A673 (cell line): ENCODE measurements at places on chromosomes 1 and 21.

GRCh38 chr1:2411801-2412394 is 466 bp downstream of the PEX10 start:
- DNase-seq: no peak

DNA sequence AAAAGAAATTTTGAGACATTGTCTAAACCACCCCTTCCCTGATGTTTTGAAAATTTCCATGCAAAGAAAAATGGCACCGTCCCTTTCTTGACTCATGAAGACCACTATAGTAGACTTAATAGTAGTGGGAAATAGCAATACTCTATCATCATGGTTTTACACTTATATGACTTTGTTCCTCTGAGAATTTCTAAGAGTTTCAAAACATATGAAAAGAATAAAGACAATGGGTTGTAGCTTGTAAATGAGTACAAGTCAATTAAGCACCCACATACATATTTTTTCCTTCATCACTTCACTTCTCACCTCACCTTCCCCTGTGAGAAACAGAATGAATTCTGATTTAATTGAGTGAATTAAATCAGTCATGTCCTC is 151.7 kb downstream of the LYPLAL1 start:
- no peak for DNase-seq

- no peak for DNase-seq
Measured at GRCh38 chr1:186617926-186618325, 62.3 kb downstream of the PTGS2 start.

GRCh38 chr1:23103001-23103889 is 65.4 kb downstream of the LUZP1 start:
- peak; percentile 69 for DNase-seq

- peak; percentile 10 for DNase-seq
Measured at GRCh38 chr21:41648591-41649031, 118.2 kb downstream of the RIPK4 start.

- DNase-seq: peak; percentile 80
Measured at GRCh38 chr1:145425436-145426029, at the start of gene NBPF20. Gene NBPF20 (minus strand): TSS chr1:145425603. CDS start chr1:145405272, 20,331 bp downstream.

GRCh38 chr1:206778031-206778430 is 5.7 kb upstream of the IL10 start:
- DNase-seq: no peak

- DNase-seq: no peak
Measured at GRCh38 chr21:37374027-37374426, 7.5 kb downstream of the DYRK1A start.

DNA sequence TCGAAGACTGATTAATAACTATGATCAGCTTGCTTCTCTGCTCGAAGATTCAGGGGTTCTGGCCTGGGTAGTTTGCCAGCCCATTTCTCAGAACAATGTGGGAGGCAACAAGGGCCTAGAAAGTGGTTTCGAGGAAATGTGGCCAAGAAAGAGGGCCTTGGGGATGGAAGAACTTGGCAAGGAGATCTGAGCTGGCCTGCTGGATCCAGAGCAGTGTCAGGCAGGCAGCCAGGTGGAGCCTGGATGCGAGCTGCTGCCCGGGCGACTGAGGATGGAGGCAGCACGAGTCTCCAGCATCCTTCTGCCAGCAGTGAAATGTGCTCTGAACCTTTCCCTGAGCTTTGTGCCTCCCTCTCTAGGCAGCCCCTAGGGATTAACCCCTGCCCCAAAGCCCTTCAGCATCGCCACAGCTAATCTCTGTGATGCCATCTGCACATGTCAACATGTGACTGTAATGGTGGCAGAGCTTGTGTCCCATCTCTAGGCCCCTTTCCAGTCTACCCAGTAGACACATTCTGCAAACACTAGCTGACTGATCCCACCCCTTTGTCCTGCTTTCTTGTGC is 61.0 kb upstream of the NEK2 start:
- no peak for DNase-seq

DNA sequence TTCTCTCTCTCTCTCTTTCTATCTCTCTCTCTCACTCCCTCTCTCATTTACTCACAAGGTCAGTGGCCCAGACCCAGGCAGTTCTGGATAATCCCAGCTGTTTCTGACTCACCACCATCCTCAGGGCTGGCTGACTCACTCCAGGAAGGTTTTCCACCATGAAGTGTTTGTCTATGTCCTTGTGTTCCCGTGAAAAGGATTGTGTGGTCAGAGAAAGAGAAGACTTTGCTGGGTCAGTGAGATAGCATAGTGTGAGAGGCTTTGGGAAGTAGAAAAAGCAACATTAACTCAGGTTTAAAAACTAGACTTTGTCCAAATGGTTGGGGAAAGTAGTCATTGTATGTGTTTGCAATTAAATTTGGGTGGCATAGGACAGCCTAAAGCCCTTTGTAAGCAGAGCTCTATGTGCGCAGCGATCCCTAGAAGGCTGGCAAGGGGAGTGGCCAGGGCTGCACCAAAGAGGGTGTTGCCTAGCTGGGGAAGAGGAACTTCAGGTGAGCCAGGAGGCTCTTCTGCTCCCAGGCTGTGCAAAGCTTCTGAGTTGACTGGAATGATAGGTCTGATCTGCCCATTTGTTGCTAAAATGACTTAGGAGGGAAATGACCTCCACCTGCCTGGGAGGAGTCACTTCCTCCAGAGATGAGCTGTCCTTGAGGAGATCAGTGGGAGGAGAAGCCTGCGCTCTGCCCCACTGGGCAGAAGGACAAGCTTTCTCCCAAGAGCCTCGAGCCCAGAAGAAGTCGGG is 4.9 kb upstream of the CAPN2 start:
- DNase-seq: peak; percentile 53

GRCh38 chr1:22412932-22413727 is 38.5 kb upstream of the ZBTB40 start:
- no peak for DNase-seq

DNA sequence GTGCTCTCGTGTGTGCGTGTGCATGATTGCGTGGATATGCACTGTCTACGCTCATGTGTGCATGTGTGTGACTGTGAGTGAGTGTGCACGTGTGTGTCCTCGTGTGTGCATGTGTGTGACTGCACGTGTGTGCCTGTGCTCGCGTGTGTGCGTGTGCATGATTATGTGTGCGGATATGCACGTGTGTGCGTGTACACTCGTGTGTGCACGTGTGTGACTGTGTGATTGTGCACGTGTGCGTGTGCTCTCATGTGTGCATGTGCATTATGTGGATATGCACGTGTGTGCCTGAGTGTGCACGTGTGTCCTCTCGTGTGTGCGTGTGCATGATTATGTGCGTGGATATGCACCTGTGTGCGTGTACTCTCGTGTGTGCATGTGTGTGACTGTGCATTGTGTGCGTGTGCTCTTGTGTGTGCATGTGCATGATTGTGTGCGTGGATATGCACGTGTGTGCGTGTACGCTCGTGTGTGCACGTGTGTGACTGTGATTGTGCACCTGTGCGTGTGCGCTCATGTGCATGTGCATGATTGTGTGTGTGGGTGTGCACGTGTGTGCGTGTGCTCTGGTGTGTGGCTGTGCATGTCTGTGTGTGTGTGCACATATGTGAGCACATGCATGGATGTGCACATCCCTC is 2.2 kb downstream of the MMEL1 start:
- DNase-seq: no peak

DNA sequence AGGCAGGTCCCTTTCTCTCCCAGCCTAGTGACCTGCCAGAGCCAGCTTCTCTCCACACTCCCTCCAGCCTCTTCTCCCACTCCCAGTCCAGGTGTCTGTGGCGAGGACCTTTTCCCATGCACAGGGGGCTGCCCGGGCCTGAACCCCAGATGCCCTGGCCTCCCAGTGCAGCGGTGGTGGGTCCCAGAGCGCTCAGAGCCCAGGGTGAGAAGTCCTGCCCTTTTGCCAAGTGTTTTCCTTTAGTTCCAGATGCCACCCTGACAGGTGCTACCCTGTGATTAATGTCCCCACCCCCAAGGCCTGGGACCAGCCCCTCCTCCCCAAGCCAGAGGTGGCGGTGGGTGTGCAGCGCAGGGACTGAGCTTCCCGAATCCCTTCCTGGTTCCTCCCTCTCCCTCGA is 90.4 kb downstream of the PAX7 start:
- no peak for DNase-seq

DNA sequence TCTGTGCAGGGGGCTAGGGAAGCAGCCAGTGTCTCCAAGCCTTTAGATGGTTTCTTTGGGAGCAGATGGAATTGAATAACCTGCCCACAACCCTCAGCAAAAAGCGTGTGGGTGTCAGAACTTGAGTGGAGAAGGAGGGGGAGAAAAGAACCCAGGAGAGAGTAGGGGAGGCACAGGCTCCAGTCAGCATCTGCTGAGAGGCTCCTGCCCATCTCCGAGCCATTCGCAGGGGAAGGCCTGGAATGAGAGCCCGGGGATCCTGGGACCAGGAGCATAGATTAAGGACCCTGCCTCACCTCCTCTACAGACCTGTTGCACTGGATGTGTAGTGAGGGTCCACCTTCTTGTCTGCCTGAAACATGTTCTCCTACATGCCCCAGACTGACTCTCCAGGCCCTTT is 16.3 kb downstream of the TMEM81 start:
- DNase-seq: no peak

- DNase-seq: no peak
Measured at GRCh38 chr21:32533053-32533452, 52.3 kb downstream of the TCP10L start.

DNA sequence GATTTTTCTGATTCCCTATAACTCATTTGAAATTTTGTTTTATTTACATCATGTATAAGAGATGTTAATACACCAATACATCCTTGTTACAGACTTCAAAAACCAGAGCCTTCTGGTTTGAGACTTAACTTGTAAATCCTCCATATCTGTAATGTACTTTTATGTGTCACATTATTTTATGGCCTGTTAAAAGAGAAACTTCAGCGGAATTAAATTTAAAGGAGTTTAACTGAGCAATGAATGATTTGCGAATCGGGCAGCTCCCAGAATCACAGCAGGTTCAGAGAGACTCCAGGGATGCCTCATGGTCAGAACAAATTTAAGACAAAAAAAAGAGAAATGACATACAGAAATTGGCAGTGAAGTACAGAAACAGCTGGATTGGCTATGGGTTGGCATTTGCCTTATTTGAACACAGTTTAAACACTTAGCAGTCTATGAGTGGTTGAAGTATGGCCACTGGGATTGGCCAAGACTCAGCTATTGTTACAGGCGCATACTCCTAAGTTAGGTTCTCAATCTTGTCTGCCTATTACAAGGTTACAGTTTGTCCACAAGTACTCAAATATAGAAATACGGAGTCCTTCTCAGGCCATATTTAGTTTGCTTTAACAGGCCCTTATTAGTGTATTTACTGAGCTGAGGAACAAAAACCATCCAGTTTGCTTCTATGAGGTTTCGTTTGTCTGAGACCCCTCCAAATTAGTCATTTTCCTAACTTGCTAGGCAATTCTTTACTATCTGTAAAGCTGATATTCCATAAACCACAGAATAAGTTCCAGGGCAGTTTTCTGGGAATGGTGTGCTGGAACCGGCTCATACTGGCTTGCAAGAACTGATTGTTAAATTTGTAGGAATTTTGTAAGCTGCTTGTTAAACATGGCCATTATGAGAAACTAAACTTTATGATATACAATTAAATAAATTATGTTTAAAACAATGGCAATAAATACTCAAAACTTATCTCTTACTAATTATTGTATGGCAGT is 56.2 kb upstream of the WDR26 start:
- DNase-seq: no peak

DNA sequence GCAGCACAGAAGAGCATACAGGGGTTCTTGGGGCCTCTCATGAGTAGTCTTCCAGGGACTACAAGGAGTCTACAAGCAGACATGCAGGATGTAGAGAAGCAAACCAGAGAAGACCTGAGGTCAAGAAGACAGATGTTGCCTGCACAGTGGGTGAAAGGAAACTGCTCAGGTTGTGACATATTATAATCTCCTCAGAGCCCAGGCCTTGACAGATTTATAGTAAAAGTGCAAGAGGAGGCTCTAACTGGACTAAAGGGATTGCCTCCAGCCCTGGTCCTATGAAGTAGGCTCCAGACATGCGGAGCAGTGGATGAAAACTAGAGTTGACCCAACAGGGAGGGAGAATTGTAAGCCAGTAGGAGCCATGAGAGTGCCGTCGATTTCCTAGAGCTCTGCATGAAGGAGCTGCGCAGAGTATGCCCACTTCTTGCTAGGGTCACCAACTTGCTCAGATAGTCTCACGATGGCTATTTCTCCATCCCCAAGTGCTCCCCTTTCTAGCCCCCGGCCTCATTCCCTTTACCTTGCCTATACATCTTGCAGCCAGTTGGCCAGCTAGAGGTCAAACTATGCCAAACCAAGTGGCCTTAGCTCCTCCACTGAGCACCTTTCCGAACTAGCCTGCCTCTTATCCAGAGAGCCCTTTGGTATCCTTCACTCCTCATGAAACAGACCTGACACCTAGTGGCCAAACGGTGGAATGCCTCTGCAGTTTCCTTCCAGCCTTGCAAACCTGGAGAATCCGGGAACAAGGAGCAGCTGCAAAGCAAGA is 36.2 kb upstream of the IPO9 start:
- DNase-seq: peak; percentile 91

DNA sequence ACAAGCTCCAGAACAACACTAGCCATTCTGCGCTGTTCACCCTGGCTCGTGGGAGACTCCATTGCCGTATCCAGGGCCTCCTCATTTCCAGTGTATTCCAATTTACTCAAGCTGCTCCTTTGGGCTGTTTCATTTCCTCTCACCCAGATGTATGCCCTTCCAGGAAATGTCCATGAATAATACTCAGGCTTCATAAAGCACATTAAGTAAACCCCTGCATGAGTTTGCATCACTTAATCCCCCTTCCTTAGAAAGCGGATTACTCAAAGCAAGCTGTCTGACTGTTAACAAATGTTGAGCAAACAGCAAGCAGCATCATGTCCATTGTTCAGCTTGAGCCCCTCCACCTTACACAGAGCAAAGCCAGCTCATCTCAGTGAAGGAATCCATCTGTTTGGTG is 403.6 kb upstream of the PBX1 start:
- DNase-seq: peak; percentile 93

- no peak for DNase-seq
Measured at GRCh38 chr1:57882934-57883641, 459.2 kb upstream of the DAB1 start.

DNA sequence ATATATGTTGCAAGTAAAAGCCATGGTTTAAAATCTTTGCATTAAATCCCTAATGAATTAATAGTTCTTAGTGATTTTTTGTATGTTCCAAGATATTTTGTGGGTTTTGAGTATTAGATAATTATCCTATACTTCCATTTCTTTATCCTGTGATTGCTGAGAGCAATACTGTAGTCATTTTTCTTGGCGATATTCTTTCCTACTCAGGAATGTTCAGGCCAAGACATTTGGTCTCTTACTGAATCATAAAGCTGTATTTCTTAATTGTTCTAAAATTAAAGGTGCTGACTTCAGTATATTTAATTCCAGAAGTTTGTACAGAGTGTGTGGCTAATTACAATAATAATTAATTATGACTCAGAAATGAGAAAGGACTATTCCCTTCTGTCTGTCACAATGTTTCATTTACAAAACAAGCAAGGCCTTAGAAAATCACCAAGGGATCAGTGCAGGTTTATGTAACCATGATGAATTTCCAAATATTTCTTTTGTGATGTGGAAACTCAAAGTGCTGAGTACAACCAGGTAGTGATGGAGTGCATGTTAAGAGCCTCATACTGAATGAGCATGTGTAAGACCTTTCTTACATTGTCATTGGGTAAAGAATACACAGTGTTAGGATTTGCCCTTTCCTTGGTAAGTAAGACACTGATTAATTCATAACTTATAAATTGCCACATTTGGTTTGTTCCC is 161.2 kb downstream of the HMCN1 start:
- DNase-seq: no peak

- DNase-seq: peak; percentile 40
Measured at GRCh38 chr1:85884372-85885035, 176.3 kb upstream of the ZNHIT6 start.

- DNase-seq: no peak
Measured at GRCh38 chr1:248239478-248239877, 8.3 kb downstream of the OR2M4 start.

GRCh38 chr1:87368907-87369306 is 40.2 kb downstream of the LMO4 start:
- no peak for DNase-seq

- DNase-seq: no peak
Measured at GRCh38 chr1:180301135-180301742, 71.2 kb downstream of the LHX4 start.
